CD4-positive, CD25-positive, alpha-beta regulatory T cell (primary cell): ENCODE measurements at places on chromosomes 12 and 14. TPM values are rescaled to one million over a fixed set of nuclear protein-coding genes. Genes with fewer than 3 reads are reported as not detected.
A peak's percentile ranks its signal among the peaks of the same experiment; 100 is the strongest.

DNA sequence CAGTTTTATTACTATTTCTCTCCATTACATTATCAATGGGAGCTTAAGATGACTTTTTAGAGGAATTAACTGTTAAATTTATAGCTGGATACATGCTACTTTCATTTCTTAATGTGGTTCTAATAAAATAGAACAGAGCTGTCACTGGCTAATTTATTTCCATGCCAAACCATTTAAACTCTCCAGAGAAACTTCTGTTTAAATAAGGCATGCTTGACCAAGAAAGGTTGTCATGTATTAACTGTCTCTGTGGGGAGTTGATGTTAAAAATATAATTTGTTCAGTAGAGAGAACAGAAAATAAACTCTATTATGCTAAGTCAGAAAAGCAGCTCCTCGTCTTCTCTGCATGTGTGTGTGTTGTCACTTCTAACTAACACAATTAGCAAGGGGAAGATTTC is 447.4 kb downstream of the SLC16A7 start:
- H3K27me3 ChIP-seq, result no peaks in the 10 kb centered on the region
- H3K36me3 ChIP-seq, result no peaks in the 10 kb centered on the region
- no peak overlapping the region for H3K27ac ChIP-seq
- no peak for DNase-seq

- peak; percentile 79 for DNase-seq
- H3K27ac ChIP-seq, result no peak overlapping the region
- no peaks in the 10 kb centered on the region for H3K4me1 ChIP-seq
- no peaks in the 10 kb centered on the region for H3K27me3 ChIP-seq
Measured at GRCh38 chr14:90903101-90903500, 86.9 kb upstream of the TTC7B start.

DNA sequence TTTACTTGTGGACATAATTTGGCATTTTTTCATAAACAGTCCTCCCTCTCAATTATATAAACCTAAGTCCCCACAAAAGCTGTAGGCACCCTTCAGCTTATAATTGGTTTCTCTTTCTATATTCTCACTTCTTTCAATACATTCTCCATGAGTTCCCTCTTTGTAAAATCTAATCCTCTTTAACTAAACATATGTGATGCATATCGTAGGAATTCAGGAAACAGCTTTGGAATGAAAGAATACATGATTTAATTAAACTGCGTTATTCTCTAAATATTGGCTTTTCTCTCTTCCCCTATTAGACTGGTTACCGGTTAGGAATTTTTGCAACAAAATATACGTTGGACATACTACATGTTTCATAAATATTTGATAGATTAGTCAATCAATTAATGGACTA is 1122.6 kb downstream of the FLRT2 start:
- no peak for DNase-seq
- H3K4me3 ChIP-seq, result no peak overlapping the region
- H3K27me3 ChIP-seq, result no peaks in the 10 kb centered on the region

The LTBR gene
- not detected for total RNA-seq

DNA sequence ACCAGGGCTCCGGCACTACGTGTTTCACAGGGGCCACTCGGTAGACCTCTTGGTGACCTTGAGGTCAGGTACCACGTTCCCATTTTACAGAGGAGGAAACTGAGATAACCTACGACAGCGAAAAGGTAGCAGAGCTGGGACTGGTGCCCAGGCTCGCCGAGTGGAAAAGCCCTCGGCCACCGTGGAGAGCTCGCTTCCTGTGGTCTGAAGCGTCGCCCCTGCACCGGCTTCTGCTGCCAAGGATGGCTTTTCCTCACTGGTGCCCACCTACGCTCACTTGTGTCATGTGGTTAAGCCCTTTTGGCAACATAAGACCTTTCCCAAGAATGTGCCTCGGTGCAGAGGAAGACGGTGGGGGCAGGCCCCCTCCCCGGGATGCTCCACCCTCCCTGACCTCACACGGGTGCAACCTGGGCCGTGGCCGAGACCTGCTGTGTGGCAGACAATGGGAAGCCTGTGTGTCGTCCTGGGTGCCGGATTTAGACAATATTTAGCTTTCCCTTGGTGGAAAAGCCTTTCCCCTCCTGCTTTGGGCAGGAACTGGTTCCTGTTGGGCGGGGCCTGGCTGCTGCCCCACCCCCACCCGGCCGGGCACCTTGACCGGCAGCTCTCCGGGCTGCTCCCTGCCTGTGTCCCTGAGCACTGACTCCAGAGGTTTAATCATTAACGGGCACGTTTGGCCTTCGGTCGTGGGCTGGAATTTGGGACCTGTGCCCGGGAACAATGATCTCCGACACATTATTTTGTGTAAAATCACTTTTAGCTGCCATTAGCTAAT is 32.4 kb upstream of the PPP1R13B start:
- DNase-seq, result no peak
- peak overlapping the region; percentile 48 for H3K4me3 ChIP-seq
- H3K4me1 ChIP-seq, result peaks cover 12% of the 10 kb centered on the region
- H3K27ac ChIP-seq, result no peak overlapping the region
- H3K27me3 ChIP-seq, result no peaks in the 10 kb centered on the region
- H3K36me3 ChIP-seq, result no peaks in the 10 kb centered on the region

- H3K4me3 ChIP-seq, result peak overlapping the region; percentile 94
- H3K36me3 ChIP-seq, result no peaks in the 10 kb centered on the region
- H3K27me3 ChIP-seq, result peaks cover 5% of the 10 kb centered on the region
- H3K4me1 ChIP-seq, result peaks cover 26% of the 10 kb centered on the region
- peak; percentile 54 for DNase-seq
Measured at GRCh38 chr12:22625762-22626294, 857 bp downstream of the ETNK1 start.

The MUCL1 gene
- total RNA-seq, result not detected

GRCh38 chr14:100381395-100382105 is 58.4 kb downstream of the SLC25A47 start:
- no peak overlapping the region for H3K27ac ChIP-seq
- no peaks in the 10 kb centered on the region for H3K27me3 ChIP-seq
- no peak for DNase-seq
- H3K36me3 ChIP-seq, result no peaks in the 10 kb centered on the region
- H3K4me1 ChIP-seq, result peaks cover 21% of the 10 kb centered on the region

- H3K4me3 ChIP-seq, result no peak overlapping the region
- H3K27ac ChIP-seq, result no peak overlapping the region
- DNase-seq, result no peak
- no peaks in the 10 kb centered on the region for H3K4me1 ChIP-seq
- peaks cover 2% of the 10 kb centered on the region for H3K36me3 ChIP-seq
Measured at GRCh38 chr14:71358209-71358931, 451.1 kb downstream of the PCNX1 start.

The CCDC85C gene
- 6.3 TPM for total RNA-seq

- H3K27me3 ChIP-seq, result no peaks in the 10 kb centered on the region
- H3K27ac ChIP-seq, result no peak overlapping the region
- no peak overlapping the region for H3K4me3 ChIP-seq
- H3K4me1 ChIP-seq, result no peaks in the 10 kb centered on the region
- DNase-seq, result no peak
- no peaks in the 10 kb centered on the region for H3K36me3 ChIP-seq
Measured at GRCh38 chr12:70948976-70949336, 28.4 kb upstream of the PTPRR start.

- H3K36me3 ChIP-seq, result no peaks in the 10 kb centered on the region
- no peak overlapping the region for H3K4me3 ChIP-seq
- no peak for DNase-seq
- H3K27ac ChIP-seq, result no peak overlapping the region
- H3K27me3 ChIP-seq, result peaks cover 1% of the 10 kb centered on the region
- H3K4me1 ChIP-seq, result no peaks in the 10 kb centered on the region
Measured at GRCh38 chr14:104496095-104496494, 83.5 kb upstream of the C14orf180 start.

GRCh38 chr12:8145754-8146441 is 10.9 kb upstream of the ZNF705A start:
- no peak overlapping the region for H3K27ac ChIP-seq
- H3K4me3 ChIP-seq, result no peak overlapping the region
- H3K36me3 ChIP-seq, result no peaks in the 10 kb centered on the region
- DNase-seq, result no peak
- no peaks in the 10 kb centered on the region for H3K27me3 ChIP-seq

DNA sequence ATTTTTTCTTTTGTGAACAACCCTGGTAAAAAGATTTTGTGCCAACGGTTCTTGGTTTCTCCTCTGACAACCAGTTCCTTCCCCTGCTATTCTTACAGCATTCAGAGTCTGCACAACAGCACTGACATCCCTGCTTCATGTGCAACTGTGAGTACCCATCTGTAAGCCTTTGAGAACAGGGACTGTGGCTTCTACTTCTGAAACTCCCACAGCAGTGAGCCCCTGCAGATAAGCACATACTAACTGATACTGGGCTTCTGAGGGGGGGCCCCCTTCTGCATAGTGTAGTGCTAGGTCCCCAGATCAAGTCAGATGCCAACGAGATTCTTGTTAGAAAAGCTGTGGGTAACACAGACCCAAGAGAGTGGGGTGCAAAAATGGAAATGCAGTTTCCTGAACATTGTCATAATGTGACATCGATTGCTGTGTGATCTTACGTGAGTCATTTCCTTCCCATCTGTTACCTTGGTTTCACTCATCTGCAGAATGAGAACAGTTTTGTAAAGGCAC is 11.1 kb upstream of the NINJ2 start:
- H3K4me1 ChIP-seq, result peaks cover 57% of the 10 kb centered on the region
- H3K4me3 ChIP-seq, result peak overlapping the region; percentile 84
- H3K36me3 ChIP-seq, result no peaks in the 10 kb centered on the region
- no peaks in the 10 kb centered on the region for H3K27me3 ChIP-seq
- H3K27ac ChIP-seq, result peak overlapping the region; percentile 96

GRCh38 chr12:94374124-94374523 is 85.5 kb downstream of the CEP83 start:
- H3K27me3 ChIP-seq, result no peaks in the 10 kb centered on the region
- DNase-seq, result no peak
- H3K27ac ChIP-seq, result no peak overlapping the region

GRCh38 chr12:70744178-70744577 is 106.9 kb upstream of the PTPRB start:
- no peaks in the 10 kb centered on the region for H3K36me3 ChIP-seq
- H3K27me3 ChIP-seq, result no peaks in the 10 kb centered on the region
- H3K27ac ChIP-seq, result no peak overlapping the region

GRCh38 chr12:72268386-72268785 is 3.8 kb upstream of the TRHDE start:
- no peak for DNase-seq
- H3K4me3 ChIP-seq, result no peak overlapping the region
- no peaks in the 10 kb centered on the region for H3K4me1 ChIP-seq
- H3K27me3 ChIP-seq, result peaks cover 6% of the 10 kb centered on the region
- H3K27ac ChIP-seq, result no peak overlapping the region
- H3K36me3 ChIP-seq, result no peaks in the 10 kb centered on the region

- no peak overlapping the region for H3K4me3 ChIP-seq
- H3K36me3 ChIP-seq, result no peaks in the 10 kb centered on the region
- H3K27me3 ChIP-seq, result no peaks in the 10 kb centered on the region
Measured at GRCh38 chr12:124588751-124589267, 21.4 kb upstream of the NCOR2 start.

The HPD gene
- total RNA-seq, result not detected

The IQSEC3 gene
- 0.05 TPM for total RNA-seq

DNA sequence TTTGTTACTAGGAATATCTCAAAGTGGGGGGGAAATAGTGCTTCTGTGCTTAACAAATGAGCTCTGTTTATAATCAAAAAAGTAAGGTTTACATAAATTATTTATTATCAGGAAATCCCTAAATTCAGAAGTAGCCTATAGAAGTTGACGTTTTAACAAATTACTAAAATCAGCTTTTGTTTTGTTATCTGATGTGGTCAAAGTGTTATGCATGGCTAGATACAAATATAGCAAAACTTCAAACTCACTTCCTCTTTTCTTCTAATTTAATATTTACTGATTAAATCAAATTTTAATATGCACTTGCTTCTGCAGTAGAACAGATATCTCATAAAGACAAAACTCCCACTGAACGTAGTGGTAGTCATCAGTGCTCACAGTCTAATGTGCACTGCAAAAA is 47.5 kb downstream of the GARIN6 start:
- H3K4me3 ChIP-seq, result no peak overlapping the region
- no peaks in the 10 kb centered on the region for H3K4me1 ChIP-seq
- no peak for DNase-seq
- H3K27ac ChIP-seq, result no peak overlapping the region

The SLC39A5 gene
- total RNA-seq, result 2.0 TPM

The HHIPL1 gene
- not detected for total RNA-seq

GRCh38 chr12:58541300-58541690 is 379.0 kb downstream of the LRIG3 start:
- no peak for DNase-seq
- no peaks in the 10 kb centered on the region for H3K36me3 ChIP-seq
- H3K4me3 ChIP-seq, result no peak overlapping the region
- H3K27me3 ChIP-seq, result no peaks in the 10 kb centered on the region
- H3K27ac ChIP-seq, result no peak overlapping the region
- no peaks in the 10 kb centered on the region for H3K4me1 ChIP-seq

The TRPV4 gene
- not detected for total RNA-seq

DNA sequence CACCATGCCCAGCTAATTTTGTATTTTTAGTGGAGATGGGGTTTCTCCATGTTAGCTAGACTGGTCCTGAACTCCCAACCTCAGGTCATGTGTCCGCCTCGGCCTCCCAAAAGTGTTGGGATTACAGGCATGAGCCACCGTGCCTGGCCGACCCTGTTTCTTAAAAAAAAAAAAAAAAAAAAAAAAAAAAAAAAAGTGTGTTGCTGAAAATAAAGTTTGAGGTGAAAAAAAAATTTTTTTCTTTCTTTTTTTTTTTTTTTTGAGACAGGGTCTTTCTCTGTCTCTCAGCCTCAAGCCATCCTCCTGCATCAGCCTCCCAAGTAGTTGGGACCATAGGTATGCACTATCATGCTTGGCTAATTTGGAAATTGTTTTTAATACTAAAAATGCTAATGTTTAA is 11.3 kb downstream of the RBM25 start:
- DNase-seq, result no peak
- no peak overlapping the region for H3K27ac ChIP-seq
- peaks cover 48% of the 10 kb centered on the region for H3K36me3 ChIP-seq
- H3K4me1 ChIP-seq, result peaks cover 5% of the 10 kb centered on the region
- H3K4me3 ChIP-seq, result no peak overlapping the region

The TOMM20L gene
- not detected for total RNA-seq

- DNase-seq, result no peak
- H3K27me3 ChIP-seq, result peaks cover 41% of the 10 kb centered on the region
- no peaks in the 10 kb centered on the region for H3K36me3 ChIP-seq
- H3K27ac ChIP-seq, result no peak overlapping the region
- H3K4me3 ChIP-seq, result no peak overlapping the region
Measured at GRCh38 chr12:49339464-49339861, 2.5 kb upstream of the C1QL4 start.

The KRT4 gene
- total RNA-seq, result not detected

DNA sequence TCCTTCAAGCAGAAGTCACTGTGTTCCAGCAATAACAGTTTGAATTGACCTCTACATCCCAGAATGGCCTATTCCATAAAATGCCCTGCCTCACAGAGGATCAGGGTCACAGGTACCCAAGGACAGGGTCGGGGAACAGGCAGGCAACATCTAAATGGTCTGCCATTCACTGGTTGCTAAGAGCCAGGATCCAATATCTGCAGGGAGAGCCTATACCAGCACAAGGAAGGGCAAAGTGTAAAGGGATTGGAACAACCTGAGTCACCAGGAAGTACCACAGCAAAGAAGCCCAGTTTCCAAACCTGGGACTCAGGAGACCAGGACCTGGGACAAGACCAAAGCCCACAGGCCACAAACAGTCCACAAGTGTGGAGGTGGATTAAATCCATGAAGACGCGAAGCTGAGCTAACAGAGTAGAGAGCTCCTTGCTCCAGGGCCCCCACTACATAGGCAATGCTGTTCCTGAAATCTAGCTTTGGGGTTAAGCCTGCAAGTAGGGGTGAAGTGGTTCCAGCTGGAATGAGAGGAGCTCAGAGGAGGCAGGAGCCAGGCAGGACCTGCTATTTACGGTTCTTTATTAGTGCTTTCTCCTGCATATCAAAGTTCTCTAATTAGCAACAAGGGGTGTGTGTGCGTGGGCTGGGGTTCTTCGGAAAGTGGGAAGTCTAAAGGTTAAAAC is 274.3 kb downstream of the BCL11B start:
- peaks cover 18% of the 10 kb centered on the region for H3K4me1 ChIP-seq
- H3K4me3 ChIP-seq, result no peak overlapping the region
- no peak overlapping the region for H3K27ac ChIP-seq
